ENCODE measurements at places on chromosomes 16 and 17.
A peak's percentile ranks its signal among the peaks of the same experiment; 100 is the strongest.

DNA sequence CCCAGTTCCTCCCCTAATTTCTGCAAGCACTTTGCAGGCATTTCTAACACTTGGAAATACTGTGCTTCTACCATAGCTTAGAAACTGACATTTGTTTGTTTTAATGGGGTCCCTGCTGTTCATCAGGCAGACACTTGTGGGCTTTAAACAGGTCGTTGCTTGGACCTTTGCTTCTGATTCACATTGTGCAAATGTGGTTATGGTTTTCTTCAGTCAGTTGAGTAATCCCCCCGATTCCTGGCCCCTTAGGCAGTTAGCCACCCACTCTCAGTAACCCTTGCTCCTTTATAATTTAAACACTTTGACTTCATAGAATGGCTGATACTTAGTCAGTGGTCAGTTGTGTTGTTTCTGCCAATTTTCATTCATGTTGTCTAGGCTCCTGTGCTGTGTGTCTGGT, 39.4 kb downstream of the SLC47A1 start:
- DNase-seq, result no peak

DNA sequence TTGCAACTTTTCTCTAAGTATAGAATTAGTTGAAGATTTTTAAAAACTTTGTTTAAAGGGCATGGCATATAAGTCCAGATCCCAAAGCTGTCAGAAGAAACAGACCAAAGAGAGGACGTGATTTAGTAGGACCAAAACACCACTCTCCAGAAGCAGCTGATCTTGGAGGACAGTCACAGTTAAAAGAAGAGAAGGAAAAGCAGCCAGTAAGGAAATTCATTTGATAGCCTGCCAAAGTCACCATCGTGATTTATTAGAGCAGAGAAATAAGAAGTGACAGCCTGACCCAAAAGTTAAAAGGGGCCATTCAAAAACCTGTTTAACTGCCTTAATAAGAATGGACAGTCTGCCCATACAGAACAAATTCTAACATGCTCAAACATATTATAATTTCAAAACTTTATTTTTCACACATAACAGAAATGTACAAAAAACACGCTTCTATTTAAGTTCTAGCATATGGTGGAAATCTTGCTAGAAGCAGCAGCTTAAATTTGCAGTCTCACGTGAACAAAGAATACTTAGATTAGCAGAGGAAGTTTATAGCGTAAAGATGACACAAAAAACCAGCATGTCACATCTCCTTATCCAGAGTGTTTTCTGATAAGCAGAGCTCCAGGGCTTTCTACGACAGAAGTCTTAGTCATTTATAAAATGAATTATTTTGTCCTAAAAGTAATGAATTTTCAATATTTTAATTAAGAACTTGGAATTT, 37.2 kb downstream of the TXNDC11 start:
- no peak for DNase-seq

GRCh38 chr17:2053380-2054261, 1.3 kb upstream of the HIC1 start:
- no peak for DNase-seq

DNA sequence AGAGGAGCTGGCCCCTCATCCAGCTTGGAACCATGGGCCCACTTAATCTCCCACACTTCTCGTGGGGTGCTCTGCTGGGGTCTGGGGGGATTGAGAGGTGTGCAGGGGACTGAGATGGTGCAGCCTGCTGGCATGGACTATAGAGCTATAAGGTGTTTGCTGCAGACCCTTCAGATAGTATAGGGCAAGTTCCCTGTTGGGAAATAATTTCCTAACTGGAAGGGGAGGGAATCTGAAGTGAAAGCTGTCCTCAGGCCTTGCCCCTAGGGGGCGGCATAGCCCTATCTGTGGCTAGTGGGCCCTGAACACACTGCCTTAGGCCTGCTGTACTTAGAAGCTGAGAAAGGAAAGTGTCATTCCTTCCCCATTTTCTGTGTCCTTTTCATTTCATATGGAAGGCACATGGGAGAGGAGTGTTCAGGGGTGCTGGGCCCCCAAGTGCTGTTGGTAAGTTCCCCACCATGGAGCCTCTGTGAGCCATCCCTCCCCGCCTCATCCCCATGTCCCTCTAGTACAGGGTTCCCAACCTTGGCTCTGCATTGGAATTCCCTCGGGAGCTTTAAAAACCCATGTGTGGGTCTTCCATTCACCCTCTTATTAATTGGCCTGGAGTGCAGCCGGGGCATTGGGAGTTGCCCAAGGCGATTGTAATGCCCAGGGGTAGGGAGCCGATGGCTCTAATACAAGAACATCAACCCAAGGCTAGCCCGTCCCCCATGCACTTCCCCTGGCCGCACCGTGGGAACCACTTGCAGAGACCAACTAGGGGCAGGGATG, 19.7 kb downstream of the GOSR2 start:
- peak; percentile 62 for DNase-seq

GRCh38 chr16:68731637-68732036, 5.5 kb upstream of the CDH1 start:
- DNase-seq, result no peak

DNA sequence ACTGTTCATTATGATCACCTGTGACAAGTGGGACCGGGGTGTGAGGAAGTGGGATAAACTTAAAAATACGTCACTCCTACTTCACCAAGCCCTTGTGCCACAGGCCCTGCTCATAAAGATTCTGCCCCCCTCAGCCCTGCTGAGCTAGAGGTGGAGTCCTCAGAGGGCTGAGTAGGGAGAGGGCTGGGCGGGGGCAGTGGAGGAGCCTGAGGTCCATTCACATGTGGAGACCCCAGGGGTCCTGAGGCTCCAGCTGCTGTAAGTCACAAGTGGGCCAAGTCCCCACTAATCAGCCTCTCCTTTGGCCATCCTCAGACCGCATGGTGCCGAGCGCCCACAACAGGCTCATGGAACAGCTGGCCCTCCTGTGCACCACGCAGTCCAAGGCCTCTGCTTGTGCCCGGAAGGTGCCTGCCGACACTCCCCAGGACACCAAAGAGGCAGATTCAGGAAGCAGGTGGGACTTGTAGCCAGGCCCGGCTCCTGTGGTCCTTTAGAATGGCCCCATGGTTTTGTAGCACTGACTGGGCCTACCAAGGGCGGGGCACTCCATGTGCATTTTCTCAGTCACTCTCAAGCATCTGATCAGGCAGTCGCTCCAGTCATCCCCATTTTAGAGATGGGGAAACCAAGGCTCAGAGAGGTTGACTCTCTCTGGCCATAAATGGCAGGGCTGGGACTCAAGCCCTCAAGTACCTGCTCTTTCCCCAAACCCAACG, 10.4 kb downstream of the DNAAF8 start:
- DNase-seq, result no peak

- no peak for DNase-seq
Measured at GRCh38 chr16:89350701-89351380, 133.3 kb downstream of the ZNF778 start.
